Esophagus squamous epithelium (tissue), 5 donors: ENCODE measurements at places on chromosomes 5 and 9.

- no peak for DNase-seq
Observed at GRCh38 chr9:134329886-134330285, 3.6 kb downstream of the RXRA start.

DNA sequence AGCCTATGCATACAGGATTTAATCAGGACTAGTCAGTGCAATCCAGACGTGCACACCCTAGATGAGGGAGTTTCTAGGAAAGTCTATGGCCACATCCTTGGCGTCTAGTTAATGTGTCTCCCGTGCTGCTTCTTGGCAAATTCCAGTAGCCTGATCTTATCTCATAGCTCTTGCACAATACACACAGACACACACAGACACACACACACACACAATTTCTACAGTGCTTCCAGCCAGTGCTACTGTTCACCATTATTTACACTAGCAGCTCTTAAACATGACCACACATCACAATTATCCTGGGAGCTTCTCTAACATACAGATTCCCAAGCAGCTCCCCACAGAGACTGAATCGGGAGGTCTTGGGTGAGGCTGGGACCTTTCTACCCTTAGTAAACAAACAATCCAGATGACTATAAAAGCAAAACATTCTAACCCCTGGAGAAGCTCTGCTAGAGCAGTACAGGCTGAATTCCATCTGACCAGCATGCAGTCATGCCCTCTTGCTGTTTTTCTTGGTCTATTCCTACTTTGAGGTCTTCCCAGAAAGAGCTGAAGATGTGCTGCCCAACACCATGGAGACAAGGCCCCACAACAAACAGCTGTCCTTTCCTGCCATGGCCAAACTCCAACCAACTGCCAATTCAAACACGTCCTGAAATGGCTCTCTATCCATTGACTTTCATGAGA lies 236.6 kb downstream of the DEPDC1B start:
- no peak for DNase-seq

- no peak for DNase-seq
Observed at GRCh38 chr9:96646081-96646991, 8.8 kb downstream of the PRXL2C start.

DNA sequence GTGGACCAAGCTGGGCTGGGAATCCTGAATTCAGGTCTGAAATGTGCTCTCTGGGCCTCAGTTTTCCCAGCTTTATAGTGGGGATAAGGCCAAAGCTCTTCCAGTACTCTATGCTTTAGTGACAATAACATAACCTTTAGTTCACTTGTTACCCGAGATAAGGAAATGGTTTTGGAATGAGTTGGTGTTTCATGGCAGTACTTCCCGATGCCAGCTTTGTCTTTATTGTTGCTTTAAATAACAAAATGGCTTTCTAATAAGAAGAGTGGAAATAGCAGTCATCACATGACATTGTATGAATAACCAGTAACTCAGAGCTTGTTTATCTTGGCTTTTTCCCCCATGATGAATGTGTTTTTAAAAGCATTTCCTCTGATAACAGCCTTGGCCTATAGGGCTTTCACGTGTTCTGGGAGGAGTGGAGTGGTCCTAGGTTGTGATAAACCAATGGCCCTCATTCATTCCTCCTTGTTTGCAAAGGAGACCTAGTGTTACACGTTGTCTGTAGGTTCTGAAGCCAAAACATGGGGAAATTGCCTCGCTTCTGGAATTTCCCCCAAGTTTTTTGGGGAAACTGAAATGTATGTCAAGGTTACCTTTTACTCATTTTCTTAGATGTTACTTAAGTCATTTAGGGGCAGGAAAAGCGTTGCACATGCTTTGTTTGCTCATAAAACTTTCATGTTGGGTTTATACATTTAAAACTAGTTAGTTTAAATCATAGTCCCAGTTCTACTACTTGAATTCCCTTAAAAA lies 53.7 kb downstream of the ZNF618 start:
- DNase-seq = no peak

DNA sequence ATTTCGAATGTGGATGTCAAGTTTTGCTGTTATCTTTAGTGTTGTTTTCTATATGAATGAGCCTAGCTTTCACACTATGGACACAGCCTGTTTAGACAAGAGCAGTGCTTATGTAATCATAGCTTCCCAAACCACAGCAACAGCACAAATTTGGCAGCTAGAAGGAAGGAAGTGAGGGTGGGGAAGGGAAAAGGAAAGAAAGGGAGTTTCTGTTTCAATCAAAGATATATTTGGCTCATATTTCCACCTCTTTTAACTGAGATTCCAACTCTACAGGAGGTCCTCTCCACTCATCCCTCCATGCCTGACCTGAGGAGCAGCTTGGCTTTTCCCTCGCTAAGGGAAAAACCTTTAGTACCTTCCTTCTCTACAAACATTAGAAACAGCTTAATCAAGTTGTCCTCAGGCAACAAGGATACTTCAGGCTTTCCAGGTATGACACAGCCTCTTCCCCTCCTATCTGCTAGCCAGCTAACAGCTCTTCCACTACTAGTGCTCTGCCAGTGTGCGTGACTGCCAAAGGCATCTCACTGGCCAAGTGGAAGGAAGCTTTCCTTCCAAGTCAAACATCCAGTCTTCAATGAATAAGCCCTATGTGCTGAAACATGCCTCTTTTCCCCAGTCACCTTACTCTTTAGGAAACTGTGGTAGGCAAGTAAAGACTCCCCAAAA lies 268.6 kb upstream of the PTGER4 start:
- DNase-seq = no peak

- DNase-seq = no peak
Observed at GRCh38 chr5:57499262-57500050, 16.8 kb upstream of the ACTBL2 start.

- no peak for DNase-seq
Observed at GRCh38 chr9:18516965-18517364, 43.0 kb downstream of the ADAMTSL1 start.

- no peak for DNase-seq
Observed at GRCh38 chr5:123035918-123036390, 571 bp downstream of the PPIC start.

GRCh38 chr9:91037511-91038482 lies 236.2 kb downstream of the SYK start:
- DNase-seq = no peak

GRCh38 chr5:127697894-127698600 lies 5.1 kb upstream of the CCDC192 start:
- no peak for DNase-seq

GRCh38 chr9:95528908-95529502 lies 12.2 kb upstream of the PTCH1 start:
- no peak for DNase-seq

- no peak for DNase-seq
Observed at GRCh38 chr5:155532621-155533311, 519.2 kb downstream of the KIF4B start.

- DNase-seq = no peak
Observed at GRCh38 chr9:91930475-91930874, 19.6 kb downstream of the ROR2 start.

- no peak for DNase-seq
Observed at GRCh38 chr5:173646692-173647091, 30.2 kb upstream of the BOD1 start.

- DNase-seq = no peak
Observed at GRCh38 chr9:5767968-5768932, 64.7 kb downstream of the ERMP1 start.

DNA sequence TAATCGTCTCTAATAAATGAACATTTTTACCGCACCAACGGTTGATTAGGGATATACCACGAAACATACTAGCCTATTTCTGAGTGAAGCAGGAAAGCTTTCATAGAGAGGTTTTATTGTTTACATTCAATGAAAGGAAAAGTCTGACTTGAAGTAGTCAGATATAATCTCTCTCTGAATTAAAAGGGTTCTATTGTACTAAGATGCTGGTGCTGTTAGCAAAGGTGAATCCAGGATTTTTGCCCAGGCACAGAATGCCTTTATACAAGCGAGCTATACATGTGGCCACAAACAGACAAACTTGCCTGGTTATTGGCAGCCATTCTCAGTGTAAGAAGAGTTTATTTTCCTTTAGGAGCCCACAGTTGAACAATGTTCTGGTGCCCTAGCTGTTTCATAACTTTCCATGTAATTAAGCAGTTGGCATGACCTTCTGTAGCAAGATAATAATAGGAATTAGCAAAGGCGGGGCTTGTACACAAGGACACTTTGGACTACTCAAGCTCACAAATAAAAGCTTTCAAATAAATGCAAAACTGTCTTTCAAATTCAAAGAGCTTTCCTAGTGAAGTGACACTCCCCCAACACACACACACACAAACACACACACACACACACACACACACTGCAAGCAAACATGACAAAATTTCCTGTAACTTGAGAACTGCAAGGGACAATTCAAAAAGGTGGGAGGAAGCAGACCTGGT lies 198.7 kb upstream of the MAP3K1 start:
- DNase-seq = no peak

DNA sequence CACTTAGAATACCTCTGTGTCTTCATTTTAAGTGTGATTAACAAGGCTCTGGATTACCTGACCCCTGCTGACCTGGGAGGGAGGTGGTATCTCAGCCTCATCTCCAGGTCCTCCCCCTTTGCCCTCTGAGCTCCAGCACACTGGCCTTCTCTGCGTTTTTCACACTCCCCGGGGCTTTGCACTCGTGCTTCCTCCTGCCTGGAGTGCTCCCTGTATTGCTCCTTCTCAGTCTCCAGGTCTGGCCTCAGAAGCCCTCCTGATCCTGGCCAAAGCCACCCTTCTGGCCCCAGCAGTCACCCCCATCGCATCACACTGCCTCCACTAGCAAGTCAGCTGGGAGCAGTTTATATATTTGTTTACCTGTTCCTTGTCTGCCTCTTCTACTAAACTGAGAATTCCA lies 13.6 kb upstream of the NEUROG1 start:
- DNase-seq = no peak

DNA sequence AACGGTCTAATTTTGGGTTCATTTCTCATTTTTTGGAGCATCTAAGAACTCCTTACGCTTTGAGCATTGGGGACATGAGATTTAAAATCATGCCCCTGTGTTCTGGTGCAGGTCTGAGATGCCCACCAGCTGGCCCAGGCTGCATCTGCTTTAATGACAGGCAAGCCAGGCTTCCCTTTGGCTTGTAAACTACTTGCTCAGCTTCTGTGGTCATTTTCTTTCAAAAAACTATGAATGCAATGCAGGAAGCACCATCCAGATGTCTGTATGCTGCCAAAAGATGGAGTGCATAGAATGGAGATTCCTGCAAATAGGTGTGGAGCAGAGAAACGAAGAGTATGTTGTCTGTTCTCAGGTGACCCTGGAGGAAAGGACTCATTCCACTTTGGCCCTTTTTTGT lies 399.9 kb upstream of the ADAMTSL1 start:
- DNase-seq = no peak

- DNase-seq = no peak
Observed at GRCh38 chr5:38543074-38543473, 13.4 kb downstream of the LIFR start.

DNA sequence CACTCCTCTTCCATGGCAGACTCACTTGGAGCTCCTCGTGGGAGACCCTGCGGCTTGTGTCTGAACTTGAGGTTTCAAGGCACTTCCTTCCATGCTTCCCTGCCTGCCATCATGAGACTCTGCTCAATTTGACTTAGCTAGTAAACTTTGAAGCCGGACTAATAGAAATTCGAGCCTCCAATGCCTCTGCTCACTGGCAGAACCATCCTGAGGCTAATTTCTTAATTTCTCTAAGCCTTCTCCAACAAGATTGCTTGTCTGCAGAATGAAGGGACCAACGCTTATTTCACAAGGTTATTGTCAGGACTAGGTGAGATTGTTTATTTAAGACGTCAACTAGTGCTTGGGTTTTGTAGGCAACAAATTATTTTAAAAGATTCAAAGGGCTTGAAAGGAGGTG lies 3.2 kb downstream of the POU4F3 start:
- DNase-seq = no peak

DNA sequence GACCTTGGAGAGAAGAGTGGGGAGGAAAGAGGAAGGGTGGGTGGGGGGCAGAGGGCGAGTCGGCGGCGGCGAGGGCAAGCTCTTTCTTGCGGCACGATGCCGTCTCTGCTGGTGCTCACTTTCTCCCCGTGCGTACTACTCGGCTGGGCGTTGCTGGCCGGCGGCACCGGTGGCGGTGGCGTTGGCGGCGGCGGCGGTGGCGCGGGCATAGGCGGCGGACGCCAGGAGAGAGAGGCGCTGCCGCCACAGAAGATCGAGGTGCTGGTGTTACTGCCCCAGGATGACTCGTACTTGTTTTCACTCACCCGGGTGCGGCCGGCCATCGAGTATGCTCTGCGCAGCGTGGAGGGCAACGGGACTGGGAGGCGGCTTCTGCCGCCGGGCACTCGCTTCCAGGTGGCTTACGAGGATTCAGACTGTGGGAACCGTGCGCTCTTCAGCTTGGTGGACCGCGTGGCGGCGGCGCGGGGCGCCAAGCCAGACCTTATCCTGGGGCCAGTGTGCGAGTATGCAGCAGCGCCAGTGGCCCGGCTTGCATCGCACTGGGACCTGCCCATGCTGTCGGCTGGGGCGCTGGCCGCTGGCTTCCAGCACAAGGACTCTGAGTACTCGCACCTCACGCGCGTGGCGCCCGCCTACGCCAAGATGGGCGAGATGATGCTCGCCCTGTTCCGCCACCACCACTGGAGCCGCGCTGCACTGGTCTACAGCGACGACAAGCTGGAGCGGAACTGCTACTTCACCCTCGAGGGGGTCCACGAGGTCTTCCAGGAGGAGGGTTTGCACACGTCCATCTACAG lies 760 bp downstream of the NPR3 start:
- DNase-seq = no peak

- no peak for DNase-seq
Observed at GRCh38 chr9:137062384-137062783, 8.0 kb downstream of the SAPCD2 start.

GRCh38 chr9:71758785-71759184 lies 9.5 kb downstream of the CEMIP2 start:
- DNase-seq = no peak

- DNase-seq = no peak
Observed at GRCh38 chr5:151700296-151700695, 13.6 kb upstream of the SPARC start.

- no peak for DNase-seq
Observed at GRCh38 chr9:111298731-111299598, 31.1 kb downstream of the OR2K2 start.

DNA sequence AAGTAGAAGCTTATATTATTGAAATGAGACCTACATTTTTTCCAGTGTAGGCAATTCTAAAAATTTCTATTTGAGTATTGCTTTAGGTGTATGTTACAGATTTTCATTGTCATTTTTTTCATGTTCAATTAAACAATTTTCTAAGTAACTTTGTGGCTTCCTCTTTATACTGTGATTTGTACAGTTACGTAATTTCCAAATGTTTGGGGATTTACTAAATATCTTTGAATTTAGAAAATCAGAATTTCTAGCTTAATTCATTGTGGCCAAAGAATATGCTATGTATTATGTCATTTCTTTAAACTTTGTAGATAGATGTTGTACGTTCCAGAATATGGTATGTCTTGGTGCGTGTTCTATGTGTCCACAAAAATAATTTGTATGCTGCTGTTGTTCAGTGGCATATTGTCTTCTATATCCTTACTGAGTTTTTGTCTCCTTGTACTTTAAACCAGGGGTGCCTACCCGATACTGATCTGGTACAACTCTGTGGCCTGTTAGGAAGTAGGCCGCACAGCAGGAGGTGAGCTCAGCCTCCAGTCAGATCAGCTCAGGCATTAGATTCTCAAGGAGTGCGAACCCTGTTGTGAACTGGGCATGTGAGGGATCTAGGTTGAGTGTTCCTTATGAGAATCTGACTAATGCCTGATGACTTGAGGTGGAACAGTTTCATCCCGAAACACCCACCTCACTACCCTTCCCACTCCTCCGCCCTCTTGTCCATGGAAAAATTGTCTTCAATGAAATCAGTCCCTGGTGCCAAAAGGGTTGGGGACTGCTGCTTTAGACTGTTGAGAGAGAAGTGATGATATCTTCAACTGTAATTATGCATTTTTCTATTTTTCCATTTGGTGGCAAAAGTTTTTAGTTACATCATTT lies 63.5 kb downstream of the UBE2R2 start:
- no peak for DNase-seq
